ENCODE measurements at places on chromosomes 3 and 15.

GRCh38 chr3:125960066-125960424, 8.9 kb upstream of the ROPN1B start:
- DNase-seq, result no peak

GRCh38 chr3:168102735-168103410, 7.1 kb upstream of the GOLIM4 start:
- DNase-seq, result no peak

DNA sequence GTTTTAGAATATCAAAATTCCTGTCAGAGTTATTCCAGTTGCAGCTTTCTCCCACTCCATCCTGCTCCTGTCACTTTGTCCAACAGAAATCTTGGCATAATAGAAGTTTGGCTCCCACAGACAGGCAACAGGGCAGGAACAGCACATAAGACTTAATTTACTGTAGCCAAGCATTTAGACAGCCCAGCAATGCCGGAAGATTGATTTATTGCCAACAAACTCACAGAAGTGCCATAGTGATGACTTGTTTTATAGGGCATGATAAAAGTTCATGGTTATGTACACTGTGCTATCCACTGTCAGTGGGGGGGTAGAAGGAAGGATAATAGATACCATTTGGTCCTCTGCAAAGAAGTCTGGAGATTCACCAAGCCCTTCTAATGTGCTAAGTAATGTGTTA, 98.3 kb upstream of the CBLB start:
- no peak for DNase-seq

DNA sequence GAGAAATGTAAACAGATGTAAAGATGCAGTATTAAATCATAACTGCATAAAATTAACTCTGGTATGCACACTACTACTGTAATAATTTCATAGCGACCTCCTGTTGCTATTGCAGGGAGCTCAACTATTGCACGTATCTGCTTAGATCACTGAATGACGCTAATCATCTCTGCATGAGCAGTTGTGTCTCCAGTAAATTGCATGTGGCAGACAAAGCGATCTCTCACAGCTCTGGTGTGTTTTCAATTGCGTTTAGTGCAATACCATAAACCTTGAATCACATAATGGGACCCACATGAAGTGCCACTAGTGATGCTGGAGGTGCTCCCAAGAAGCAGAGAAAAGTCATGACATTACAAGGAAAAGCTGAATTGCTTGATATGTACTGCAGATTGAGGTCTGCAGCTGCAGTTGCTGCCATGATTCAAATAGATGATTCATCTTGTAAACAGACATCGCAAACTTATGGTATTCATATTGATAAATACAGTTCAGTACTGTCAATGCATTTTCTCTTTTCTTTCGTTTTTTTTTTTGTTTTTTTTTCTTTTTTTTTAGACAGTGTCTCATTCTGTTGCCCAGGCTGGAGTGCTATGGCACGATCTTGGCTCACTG, 30.2 kb upstream of the LCTL start:
- DNase-seq, result no peak

DNA sequence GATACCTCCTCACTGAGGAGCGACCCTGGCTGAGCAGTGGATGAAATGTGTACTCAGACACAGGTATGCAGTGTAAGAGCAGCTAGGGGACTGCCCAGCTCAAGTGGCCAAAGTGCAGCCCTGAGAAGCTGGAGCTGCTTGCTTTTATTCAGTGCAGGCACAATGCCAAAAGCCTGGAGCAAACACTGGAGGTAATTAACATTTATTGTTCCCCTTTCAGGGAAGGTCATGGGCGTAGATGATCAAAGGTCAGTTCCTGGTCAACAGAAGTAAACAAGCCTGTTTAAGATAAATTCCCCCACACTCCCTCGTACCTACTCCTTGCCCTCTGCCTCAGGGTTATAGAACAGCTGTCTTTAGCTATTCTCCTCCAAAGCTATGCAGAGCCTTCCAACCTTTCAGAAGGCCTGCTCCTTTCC, 17.5 kb downstream of the PLA2G4F start:
- DNase-seq, result no peak

GRCh38 chr3:58074997-58075396, 66.8 kb downstream of the FLNB start:
- DNase-seq, result no peak

GRCh38 chr15:84921121-84921520, 36.7 kb downstream of the SLC28A1 start:
- no peak for DNase-seq

DNA sequence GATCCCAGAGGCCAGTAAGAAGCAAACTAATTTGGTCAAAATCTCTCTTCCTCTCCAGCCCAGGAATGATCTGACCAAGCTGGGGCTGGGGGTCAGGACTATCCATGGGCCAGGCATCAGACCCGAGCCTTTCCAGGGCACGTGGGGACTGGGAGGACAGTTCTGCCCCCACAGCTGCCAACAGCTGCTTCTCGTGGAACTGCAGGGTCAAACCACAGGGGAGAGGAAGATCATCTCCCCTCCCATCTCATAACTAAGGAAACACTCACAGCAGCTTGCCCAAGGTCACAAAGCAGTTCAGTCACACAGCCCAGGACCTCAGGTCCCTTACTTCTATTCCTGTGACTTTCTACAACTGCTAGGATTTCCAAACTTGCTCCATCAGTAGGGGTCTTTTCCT, 47.1 kb downstream of the DAPK2 start:
- no peak for DNase-seq

GRCh38 chr3:177827511-177828207, 630.4 kb upstream of the TBL1XR1 start:
- DNase-seq, result no peak

GRCh38 chr3:8574670-8575322, 69.8 kb downstream of the SSUH2 start:
- DNase-seq, result no peak
